Fibroblast of skin of left biceps (primary cell): ENCODE measurements at places on chromosomes 4 and X.
A peak's percentile ranks its signal among the peaks of the same experiment; 100 is the strongest.

GRCh38 chrX:31006027-31006426, 65.8 kb downstream of the FTHL17 start:
- no peak for DNase-seq

GRCh38 chr4:168076989-168077725, 15.2 kb upstream of the ANXA10 start:
- DNase-seq: no peak

GRCh38 chr4:16472537-16472936, 246.3 kb upstream of the TAPT1 start:
- no peak for DNase-seq

GRCh38 chr4:120348521-120348920, 281.9 kb upstream of the MAD2L1 start:
- DNase-seq: no peak

- DNase-seq: no peak
Observed at GRCh38 chrX:131521824-131522223, 22.1 kb upstream of the OR13H1 start.

DNA sequence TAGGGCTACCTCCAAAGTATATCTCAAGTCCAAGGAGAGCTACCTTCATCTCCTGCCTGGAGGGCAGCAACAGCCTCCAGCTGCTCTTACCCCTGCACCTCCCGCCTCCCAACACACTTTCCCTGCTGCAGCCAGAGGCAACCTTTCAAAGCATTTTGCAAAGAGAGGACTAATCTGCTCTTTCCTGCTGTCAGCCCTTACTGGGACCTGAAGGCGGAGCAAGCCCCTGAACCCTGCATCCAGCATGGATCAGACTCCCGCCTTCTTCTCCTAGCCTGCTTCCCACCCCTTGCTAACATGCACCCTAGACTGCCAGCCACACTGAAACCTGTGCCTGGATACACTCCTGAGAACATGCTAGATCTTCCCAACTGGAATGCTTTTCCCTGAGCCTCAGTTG, 37.7 kb upstream of the VMA21 start:
- DNase-seq: no peak

DNA sequence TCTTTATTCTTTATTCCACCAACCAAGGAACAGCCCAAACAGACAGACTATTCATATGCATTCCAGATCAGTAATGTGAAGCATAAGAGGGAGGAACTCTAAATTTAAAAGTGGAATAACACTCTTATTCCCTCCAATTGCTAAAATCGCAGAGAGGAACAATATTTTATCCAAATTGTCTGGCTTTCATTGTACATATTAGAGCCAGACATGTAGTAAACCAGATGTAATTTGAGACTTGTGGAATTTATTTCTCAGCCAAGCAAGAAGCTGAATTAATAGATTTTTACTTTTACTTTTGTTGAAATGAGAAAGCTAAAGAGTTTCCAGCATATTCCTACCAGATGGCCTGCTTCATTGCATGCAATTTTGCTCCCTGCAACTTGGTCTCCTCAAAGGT, 674.6 kb upstream of the SLIT2 start:
- peak; percentile 58 for DNase-seq

DNA sequence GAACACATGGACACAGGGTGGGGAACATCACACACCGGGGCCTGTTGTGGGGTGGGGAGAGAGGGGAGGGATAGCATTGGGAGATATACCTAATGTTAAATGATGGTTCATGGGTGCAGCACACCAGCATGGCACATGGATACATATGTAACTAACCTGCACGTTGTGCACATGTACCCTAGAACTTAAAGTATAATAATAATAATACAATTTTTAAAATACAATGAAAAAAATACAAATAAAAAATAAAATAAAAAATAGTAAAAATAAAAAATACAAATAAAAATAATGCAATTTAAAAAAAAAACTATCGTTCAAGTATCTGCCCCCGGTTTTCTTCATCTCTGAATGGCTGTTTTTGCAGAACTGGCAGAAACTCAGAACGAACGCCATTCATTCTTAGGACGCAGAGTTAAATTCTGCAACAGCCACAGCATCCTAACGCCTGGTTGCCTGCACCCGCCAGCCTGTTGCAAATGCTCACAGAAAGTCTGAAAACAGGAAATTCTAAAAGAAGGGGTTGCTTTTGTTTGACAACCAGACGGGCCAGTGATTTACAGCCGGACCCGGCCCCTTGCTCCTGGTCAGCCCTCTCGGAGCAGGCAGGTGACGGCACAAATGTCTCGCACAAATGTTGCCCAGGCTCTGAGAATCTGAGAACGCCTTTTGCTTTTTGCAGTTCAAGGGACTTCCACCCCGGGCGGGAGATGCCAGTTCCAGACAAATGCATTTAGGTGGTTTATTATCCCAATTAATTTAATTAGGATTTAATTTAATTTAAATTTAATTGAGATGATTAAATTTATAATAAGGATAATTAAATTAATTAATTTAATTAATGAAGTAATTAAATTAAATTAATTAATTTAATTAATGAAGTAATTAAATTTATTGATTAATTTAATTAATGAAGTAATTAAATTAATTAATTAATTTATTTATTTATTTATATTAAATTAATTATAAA, 47.8 kb downstream of the CRLF2 start:
- no peak for DNase-seq

DNA sequence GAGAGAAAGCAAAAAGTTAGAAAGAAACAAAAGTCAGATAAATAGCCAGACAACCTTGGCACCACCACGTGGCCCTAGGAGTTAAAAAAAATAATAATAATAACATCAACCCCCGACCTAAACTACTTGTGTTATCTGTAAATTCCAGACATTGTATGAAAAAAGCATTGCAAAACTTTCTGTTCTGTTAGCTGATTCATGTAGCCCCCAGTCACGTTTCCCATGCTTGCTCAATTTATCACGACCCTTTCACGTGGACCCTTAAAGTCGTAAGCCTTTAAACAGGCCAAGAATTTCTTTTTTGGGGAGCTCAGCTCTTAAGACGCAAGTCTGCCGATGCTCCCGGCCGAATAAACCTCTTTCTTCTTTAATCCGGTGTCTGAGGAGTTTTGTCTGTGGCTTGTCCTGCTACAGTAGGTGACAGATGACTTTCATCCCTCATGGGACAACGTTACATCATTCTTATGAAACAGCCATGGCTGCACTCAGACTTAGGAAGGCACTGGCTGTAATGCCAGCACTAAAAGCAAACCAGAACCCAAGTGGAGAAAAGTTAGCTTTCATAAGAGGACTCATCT, 520 bp downstream of the ACOX3 start:
- DNase-seq: peak; percentile 3

DNA sequence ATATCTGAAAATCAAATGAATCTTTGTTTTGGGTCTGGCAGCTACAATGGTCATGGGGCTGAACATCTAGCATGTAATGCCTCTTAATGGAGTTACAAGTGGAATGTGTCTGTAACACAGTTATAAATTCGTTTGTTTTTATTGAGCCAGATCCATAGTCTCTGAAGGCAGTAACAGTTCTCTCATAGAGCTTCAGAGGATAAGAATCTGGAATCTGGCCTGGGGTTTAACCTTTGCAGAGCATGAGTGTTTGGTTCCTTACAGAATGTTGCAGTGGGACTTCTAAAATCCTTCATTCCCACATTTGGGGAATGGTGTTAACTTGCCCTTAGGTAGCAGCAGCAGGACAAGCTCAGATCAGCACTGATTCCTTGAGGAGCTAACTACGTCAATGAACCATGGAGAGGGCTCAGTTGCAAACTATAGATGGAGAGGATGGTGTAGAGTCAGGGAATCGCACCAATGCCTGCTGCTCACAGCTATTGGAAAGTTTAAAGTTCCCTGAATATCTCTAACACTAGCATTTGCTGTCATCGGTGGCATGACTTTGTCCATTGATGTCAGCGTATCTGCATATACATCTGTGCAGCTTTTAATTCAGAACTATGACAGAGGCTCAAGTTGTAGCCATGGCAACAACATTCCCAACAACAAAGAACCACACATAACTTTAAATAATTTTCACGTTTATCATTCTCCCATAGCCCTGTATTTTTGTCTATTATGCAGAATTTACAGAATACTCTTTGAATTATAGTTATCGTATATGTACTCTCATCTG, 72.2 kb downstream of the RASGEF1B start:
- no peak for DNase-seq

DNA sequence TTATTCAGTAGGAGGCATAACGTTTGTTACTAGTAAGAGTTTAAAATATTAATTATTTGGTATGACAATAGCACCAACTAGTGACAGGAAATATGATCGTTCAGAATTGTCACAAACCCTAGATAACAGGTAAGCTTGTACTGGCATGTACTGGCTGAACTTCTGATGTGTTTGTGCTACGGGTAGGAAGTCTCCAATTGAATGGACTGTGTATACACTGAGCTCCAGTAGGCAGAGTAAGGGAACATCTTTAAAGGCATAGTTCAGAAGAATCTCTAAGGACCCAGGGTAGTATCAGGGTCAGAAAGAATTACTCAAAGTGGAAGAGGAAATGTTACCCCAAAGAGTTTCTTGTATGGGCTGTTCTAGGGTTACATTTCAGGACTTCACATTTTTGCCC, 230.4 kb downstream of the EDA2R start:
- no peak for DNase-seq

DNA sequence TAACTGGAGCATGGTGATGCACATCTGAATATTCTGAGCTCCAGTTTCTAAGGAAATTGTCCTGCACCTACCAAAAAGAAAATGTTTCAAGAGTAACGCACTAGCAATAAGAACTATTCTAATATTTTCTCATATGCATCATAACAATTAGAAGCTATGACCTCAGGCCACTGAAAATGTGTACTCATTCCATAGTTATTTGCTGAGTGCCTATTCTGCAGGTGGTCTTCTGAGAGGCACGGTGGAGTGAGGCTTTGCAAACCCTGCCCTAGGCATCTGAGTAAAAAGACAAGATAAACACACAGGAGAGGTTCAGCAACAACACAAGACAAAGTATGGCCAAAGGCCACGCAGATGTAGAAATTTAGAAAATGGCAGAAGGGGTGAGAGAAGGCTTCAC, 23.7 kb downstream of the SLC10A6 start:
- no peak for DNase-seq

DNA sequence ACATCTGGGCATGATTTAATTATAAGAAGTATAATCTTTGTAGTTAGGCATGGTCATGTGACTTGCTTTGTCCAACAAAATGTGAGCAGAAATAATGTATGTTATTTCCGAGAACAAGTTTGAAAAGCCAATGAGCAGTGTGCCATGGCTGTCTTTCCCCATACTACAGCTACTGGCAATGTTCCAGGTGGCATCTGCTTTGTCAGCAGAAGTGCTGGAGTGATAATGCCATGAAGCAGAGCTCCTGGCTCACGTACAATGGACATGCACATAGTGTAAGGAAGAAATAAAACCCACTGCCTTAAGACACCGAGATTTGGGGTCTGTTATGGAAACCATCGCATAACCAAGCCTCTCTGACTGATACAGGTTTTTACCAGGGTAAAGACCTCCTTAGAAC, 212.6 kb upstream of the RASGEF1B start:
- no peak for DNase-seq

DNA sequence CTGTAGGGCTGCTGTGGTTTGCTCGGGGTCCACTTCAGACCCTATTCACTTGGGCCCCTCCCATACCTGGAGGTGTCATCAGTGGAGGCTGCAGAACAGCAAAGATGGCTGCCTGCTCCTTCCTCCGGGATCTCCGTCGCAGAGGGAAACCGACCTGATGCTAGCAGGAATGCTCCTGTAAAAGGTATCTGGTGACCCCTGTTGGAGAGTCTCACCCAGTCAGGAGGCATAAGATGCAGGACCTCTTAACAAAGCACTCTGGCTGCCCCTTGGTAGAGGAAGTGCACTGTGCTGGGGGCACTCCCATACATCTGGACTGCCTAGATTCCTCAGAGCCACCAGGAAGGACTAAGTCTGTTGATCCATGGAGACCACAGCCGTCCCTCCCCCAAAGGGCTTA, 296.9 kb downstream of the GRID2 start:
- DNase-seq: no peak

DNA sequence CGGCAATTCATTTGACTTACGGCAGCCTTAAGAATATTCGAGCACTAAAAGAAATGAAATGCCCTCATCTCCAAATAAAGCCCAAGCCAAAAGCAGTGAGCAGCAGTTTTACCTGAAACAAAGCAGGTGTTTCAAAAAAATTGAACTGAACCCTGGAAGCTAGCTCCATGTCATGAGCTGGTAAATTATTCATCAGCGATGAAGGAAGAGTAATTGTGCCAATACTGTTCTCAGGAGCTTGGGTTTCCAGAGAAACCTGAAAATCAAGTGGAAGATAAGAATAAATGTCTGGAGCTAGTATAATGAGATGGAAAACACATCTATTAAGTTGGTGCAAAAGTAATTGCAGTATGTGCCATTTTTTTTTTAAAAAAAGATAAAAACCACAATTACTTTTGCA, 24.0 kb upstream of the PHKA2 start:
- no peak for DNase-seq

DNA sequence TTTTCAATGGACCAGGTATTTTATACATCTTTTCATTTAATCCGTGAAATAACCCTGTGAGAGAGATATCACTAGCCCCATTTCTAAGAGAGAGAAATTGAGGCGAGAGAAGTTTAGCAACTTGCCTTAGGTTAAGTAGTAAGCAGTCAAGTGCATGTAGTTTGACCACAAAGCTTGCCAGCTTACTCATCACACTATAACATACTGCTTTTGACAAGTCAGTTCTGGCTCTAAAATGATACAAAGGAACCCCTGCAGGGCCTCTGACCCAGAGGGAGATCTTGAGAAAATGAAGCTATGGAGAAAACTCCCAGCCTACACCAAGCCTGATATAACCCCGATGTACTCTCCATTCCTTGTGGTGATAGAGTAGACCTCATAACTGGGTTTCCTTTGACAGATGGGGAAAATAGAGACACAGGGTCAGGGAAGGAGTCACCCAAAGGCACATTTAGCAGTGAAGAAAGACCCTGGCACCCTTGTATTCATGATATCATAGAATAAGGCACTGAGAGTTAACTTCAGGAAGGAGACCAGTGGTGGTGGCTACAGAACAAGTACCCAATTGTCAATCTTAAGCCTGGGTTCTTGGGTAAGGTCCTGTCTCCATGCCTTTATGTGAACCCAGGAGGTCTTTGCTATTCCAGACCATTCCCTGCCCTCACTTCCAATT, 60.2 kb upstream of the MSN start:
- no peak for DNase-seq

GRCh38 chrX:47704736-47705135, 45.8 kb upstream of the UXT start:
- DNase-seq: no peak

- DNase-seq: no peak
Observed at GRCh38 chrX:2492531-2493218, 8.1 kb downstream of the DHRSX start.

GRCh38 chr4:15906020-15906443, 32.5 kb downstream of the FGFBP1 start:
- DNase-seq: no peak

- DNase-seq: peak; percentile 45
Observed at GRCh38 chrX:75303795-75304194, 29.9 kb downstream of the UPRT start.
